SK-N-SH (cell line): ENCODE measurements at places on chromosomes 6 and 20.

GRCh38 chr20:35845561-35845960, 73.7 kb downstream of the PHF20 start:
- no peak for DNase-seq

DNA sequence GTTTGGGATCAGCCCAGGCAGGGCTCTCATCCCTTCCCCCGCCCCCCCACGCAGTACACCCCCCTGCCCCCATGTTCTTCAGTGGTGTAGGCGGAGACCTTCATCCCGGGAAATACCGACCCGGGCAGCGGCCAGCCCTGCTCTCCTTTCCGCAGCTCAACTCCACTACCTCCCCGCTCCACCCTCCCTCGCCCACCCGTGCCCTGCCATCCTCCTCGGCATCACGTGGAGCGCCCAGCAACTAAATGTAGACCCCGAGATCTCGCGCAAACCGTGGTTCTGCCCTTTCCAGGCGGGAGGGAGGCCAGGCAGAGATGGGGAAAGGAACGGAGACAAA, 1932.2 kb upstream of the DEFB115 start:
- DNase-seq, result no peak

GRCh38 chr20:1813101-1813529, 82.1 kb upstream of the SIRPA start:
- DNase-seq, result no peak

DNA sequence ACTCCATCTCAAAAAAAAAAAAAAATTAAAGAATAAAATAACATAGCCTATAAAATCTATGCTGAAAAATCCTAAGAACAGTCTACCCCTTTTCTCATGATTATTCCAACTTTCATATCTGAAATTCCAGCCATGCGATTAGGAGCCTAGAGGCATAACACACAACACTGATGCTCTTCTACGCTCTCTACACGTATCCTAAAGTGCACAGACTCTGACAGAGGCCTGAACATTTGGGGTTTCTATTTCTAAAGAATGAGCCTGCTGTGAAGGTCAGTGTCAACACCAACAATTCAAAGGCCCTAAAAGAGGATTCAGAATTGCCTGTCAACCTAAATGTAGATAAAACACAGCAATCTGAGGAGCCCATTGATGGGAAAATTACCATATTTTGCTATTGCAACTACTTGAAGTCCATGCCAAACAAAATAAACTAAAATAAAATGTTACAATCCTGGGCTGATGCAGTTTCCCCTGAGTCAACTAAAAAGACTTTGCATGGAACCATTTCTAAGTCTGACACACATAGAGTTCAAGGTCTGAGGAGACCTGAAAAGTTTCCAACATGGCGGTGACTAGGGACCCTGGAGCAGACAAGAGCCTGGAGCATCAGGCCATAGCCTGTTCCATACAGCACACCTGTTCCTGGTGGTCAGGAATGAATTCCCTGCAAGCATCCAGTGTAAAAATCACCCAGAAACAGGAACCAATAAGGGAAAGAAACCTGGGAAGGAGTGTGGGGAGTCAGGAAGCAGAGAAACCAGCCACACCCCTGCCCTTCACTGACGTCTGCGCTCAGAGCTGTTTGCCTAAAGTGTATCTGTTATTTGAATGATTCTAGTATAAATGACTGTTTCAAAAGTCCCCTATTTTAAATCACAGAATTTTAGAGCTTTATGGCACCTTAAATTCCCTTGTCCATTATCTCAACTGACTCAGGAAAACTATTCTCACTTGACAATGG, 11.8 kb downstream of the NINL start:
- DNase-seq, result no peak

GRCh38 chr20:41119614-41120561, 17.5 kb upstream of the PLCG1 start:
- DNase-seq, result no peak

- no peak for DNase-seq
These were observed 224.0 kb downstream of the EYA2 start for GRCh38 chr20:47118641-47119040.

DNA sequence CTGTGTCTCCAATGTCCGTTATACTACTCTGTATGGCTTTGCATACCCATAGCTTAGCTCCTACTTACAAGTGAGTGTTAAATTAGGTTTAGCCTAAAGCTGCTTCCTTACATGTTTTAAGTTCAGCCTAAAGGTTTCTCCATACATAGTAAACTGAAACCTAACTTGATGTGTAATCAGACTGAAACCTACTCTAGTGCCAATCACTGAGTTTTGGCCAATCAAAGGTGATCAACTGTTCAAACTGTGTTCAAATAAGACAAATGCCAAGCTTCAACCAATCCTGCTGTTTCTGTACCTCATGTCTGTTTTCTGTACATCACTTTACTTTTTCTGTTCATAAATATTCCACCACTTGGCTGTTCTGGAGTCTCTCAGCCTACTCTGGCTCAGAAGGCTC, 20.0 kb downstream of the HLA-DOA start:
- no peak for DNase-seq

GRCh38 chr20:19789446-19789845, 31.4 kb downstream of the RIN2 start:
- no peak for DNase-seq

DNA sequence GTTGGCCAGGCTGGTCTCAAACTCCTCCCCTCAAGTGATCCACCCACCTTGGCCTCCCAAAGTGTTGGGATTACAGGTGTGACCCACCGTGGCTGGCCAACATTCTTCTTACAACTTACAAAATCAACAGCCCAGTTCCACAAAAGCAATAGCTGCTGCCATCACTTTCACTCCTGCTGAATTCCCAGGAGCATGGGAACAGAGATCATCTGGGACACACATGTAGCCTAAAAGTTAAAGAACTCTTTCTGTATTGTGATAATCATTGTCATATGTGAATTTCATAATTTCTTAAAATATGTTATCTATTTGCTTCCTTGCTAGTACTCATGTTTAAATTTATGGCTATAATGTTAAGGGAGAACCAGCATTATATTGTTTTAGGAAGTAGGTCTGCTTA, 51.7 kb downstream of the NCOA6 start:
- no peak for DNase-seq

DNA sequence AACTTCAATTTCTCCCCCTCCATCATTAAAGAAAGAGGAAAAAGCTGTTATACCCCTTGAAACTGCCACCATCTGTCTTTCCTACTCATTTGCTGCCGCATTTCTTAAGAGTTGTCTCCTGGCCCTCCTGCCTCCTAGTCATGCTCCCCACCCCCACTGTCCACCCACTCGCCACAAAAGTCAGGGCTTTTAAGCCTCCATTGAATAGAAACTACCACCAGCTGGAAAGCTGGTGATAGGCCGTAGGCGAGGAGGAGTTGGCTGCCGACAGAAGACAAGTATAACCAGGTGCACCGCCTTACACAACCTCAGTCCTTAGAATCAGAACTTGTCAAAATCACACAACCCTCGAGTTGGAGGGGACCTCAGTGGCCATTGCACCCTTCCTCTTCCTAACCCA, 67.6 kb downstream of the B3GAT2 start:
- no peak for DNase-seq

GRCh38 chr6:143195349-143195845, 134.7 kb downstream of the AIG1 start:
- DNase-seq, result no peak

- DNase-seq, result no peak
These were observed 33.3 kb upstream of the ADGRF4 start for GRCh38 chr6:47665112-47665511.

DNA sequence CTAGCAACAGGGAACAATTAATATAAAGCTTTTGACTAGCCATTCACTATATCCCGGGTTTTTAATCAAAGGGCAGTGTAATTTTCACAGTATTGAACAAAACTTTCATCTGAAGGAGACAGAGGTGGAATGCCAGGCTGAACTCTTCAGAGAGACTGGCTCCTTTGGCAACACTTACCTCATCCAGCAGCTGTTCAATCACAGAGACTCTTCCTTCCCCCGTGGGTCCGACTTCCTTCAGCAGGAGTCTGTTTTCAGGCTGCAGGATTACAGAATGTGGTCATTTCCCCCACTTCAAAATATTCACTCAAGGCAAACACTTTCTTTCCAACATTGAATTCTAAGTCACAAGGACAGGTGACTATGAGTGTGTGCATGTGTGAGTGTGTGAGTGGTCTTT, 76.6 kb downstream of the DZANK1 start:
- DNase-seq, result no peak

DNA sequence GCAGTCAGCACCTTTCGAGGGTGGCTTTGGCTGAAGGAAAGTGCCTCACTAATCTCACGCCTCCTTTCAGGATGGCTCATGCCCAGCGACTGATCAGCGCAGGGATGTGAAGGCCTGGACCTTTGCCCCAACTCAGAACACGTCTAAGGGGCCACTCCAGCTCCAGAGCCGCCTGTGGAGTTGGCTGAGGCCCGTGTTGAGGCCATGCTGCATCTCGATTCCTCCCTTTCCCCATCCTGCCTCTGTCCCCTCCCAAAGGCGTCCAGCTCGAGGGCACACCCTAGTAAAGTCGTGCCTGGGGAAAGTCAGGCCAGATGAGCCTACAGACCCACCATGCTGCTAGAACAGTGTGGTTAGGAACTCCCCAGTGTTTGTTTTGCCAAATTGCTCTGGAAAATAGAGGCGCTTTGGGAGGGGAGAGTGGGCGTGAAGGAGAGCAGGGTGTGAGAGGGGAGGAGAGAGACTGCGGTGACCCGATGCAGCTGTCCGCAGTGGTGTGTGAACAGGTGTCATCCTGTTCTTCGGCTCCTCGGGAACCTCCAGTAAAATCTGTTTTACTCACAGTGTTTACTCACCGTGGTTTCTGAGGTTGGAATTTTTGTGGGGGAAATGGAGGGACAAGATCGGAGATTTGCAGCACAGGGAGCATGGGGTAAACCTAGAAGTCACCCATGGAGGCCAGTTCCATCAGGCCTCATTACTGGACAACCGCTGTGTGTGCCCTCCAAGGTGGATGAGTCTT, 85.0 kb upstream of the PMEPA1 start:
- DNase-seq, result no peak

- DNase-seq, result no peak
These were observed 6.0 kb upstream of the AVP start for GRCh38 chr20:3090565-3090964.

DNA sequence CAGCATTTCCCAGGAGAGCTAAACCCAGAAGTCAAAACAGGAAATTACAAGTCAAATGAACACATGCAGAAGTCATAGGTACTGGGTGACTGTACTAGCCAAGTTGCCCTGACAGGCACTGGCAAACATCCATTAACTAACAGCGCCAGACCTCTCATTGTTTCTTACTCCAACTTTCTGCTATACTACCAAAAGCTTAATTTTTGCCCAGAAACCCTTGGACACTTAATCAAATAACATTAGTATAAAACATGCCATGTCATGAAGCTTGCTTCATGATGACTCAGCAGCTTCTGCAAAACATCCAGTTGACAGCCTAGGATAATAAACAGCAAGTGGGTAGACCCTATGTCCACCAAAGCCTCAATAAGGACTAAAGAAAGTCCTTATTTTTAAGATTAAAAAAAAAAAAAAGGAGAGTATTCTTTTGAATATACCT, 3.5 kb downstream of the NUP153 start:
- no peak for DNase-seq

- DNase-seq, result no peak
These were observed 122.3 kb upstream of the AFDN start for GRCh38 chr6:167704396-167704901.

GRCh38 chr6:139784222-139784769, 409.8 kb upstream of the CITED2 start:
- DNase-seq, result no peak

DNA sequence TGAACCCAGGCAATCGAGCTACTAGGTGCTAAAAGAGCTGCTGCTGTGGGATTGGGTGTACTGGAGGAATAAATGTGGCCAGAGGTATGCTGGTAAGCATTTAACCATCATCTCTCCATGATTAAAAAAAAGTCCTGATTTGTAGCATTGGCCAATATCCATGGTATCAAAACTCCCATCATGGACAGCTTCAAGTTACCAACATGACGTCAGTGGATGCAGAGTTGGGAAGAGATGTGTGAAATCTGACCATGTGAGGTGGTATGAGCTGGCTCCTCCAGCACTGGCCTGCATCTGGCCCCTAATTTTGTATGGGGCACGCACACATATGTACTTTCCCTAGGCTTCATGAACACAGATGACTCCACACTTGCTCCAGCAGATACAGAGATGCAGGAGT, 11.7 kb downstream of the BPIFB4 start:
- DNase-seq, result no peak

DNA sequence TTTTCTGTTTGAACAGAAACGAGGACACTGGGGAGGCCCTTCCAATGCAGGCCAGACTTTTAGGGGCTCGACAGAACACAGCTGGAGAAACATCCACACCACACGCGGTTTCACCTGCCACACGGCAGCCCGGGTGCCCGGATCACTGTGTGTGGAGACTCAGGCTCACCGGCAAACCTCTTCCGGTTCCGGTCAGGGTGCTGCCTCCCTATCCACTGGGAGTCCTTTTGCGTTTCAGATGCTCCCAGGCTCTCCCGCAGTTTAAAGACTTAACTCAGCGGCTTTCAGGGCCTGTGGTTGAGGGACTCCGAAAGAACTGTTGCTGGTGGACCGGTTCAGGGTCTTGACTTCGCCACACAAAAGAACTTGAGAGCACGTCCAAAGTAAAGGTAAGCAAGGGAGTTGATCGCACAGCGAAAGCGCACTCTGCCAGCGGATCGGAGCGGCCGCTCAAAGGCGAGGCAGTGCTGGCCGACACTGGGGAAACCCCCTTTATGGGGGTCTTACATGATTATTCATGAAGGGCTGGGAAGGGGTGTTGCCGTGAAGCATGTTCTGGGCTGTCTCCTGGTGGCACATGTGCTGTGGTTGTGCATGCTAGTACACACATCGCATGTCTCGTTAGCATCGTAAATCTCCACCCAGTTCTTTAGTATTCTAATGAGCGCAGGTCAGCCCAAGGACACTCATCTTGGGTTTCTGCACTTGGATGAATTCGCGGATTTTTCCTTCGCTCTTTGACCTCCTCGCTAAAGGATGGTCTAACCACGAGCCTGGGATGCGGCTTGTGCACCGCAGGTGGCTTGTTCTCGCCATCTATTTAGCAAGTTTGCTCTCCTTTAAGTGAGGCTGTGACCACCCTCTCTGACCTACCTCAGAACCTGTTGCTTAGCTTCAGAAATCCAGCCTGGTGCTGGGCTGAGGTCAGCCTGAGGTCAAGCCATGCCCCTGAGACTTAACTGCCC, 180.3 kb downstream of the CDH26 start:
- no peak for DNase-seq

DNA sequence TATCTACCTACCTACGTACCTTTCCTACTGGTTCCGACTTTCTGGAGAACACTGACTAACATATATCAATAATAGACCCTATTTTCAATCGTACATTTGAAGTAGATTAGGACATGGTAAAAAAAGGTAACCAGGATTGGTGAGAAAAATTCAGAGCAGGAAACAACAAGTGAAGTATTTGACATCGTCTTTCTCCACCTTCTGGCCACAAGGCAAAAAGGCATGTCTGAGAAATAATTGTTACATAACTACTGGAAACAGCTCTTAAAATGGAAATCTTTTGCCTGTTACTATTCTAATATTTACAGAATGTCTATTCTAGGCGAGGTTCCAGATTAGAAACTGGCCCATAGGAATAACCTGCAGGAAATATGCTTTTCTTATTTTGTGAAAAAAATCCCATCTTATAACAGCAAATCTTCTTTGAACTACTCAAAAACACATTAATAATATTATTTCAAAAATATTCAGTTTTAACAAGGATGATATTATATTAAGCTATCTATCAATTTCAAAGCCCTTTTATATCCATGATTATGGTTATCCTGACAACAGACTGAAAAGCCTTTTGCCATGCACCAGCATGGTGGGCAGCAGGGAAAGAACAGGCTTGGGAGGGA, 80.8 kb downstream of the RCAN2 start:
- DNase-seq, result peak; percentile 34

- no peak for DNase-seq
These were observed 16.7 kb upstream of the PI3 start for GRCh38 chr20:45157962-45158361.

- DNase-seq, result peak; percentile 15
These were observed 731.4 kb upstream of the CITED2 start for GRCh38 chr6:140105857-140106256.
